ENCODE measurements at places on chromosomes 2 and 18.

DNA sequence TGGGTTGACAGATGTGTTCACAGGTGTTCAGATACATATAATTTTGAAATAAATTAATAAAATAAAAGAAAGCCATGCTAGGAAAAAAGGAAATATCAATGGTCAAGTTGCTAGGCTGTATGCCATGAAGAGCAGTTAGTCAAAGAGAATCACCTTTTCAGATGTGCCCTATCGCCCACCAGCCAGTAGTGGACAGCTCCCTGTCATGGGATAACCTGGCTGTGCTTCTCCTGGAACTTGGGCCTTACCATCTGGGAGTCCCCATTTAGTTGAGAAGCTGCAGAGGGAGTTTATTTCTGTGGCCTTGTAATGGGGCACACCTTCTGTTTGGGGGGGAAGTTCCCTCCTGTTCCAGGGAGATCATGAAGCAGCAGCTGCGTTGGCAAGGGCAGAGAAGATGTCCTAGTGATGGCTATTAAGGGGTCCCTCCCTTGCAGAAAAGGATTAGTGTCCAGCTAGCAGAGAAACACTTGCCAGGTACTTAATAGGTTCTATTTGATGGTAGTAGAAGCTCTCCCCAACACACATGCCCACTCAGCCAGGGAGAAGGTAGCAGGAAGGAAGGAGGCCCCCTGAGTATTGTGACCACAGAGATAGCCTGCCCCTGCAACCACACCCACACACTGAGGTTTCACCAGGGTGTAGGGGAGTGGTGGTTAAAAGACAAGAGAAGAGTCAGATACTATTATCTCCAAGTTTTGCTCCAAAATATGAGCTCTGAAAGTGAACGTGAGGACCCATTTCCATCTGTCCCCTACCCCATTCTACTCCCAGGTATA lies 117.7 kb downstream of the B3GNT2 start:
- DNase-seq: no peak

DNA sequence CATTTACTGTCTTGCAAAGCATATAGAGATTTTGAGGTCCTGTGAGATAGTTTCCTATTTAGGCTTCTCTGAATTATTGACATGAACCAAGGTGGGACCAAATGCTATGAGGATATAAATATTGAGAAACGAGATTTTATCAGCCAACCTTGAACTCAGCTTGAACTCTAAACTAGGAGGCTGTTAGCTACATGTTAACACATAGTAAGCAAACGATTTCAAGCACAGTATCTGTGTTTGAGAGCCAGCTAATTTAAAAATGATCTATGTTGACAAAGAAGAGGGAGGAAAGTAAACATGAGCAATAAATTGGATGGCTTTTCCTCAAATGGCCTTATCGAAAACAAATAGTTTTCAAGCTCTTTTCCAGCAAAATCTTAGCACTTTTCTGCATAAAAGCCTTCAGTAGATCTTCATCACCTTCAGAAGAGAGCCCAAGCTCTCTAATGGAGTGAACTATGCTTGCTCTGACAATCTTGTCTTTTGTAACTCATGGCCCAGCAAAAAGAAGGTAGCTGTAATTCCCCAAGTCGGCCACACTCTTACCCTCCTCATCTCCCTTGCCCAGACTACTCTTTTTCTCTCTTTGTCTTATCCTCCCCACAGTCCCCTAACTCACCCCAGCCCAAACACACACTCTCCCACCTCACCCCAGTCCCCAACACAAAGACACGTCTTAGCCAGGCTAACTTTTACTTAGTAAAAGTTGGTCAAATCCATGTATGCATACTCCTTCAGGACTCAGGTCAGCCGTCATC lies 14.7 kb downstream of the CD28 start:
- no peak for DNase-seq

DNA sequence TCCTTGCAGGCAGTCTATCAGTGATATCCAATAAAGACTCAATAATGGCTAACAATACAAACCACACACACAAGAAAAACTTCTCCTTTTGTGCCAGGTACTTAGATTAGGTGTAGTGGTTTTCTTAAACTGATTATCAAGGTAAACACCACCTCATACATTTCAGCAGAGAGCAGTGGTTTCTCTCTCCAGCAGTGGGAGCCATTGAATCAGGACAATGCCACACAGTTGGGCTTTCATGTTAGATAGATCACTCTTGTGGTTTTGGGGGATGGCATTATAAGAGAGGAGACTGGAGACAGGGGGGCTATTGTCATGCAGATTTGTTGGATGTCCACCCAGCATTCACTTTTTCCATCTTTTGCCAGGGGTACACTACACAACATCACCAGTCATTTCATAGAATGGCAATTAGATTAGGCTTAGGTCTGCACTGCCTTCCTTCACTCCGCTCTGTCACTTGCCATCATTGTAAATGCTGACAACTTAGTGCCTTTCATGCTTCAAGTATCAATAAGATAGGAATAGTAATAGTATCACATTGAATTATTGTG lies 13.6 kb upstream of the IRS1 start:
- peak; percentile 22 for DNase-seq

GRCh38 chr2:68659081-68659480 lies 15.7 kb downstream of the PROKR1 start:
- no peak for DNase-seq

DNA sequence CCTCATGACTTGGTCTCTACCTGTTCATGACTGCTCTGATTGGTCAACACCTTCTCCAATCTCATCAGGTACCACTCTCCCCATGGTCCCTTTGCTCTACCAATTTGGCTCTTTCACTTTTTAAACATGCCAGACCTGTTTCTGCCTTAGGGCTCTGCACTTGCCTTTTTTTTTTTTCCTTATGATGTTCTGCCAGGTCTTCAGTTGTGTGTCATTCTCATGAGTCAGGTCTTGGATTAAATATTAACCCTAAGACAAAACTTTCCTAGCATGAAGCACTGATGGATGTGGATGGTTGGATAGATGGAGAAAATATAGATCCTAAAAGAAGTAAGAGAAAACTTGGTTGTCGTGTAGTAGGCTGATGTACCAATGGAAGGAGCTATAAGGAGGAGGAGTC lies 219.3 kb downstream of the TTC32 start:
- no peak for DNase-seq

DNA sequence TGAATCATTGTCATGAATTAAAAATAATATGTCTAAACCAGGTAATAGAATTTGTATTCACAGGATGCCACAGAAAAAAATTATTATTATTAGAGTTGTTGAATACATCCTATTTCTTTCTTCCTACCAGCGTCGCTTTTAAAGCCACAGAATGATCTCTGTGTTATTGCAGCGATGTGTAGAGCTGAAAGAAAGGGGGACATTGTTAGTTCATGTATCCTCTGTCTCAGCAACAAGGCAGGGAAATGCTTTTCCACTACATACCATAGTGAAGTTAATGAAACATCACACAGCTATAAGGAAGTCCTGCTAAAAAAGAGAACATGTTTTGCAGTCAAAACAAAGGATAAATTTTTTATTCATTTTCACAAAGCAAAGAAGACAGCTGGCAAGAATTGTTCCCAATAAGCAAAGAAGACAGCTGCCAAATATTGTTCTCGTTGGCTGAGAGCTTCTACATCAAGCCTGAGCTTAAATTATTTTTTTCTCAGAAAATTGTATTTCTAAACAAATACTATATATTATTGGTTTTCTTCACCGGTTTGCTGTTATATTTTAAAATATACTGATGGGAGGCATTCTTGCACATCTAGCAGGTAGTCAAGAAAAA lies 1234.4 kb downstream of the SUCLG1 start:
- no peak for DNase-seq

- DNase-seq: peak; percentile 57
Measured at GRCh38 chr2:163662141-163662780, 73.5 kb downstream of the FIGN start.

- no peak for DNase-seq
Measured at GRCh38 chr2:236214376-236214995, 46.3 kb upstream of the GBX2 start.

- DNase-seq: peak; percentile 6
Measured at GRCh38 chr18:9184998-9185613, 48.5 kb downstream of the ANKRD12 start.

GRCh38 chr2:8315531-8316165 lies 366.2 kb upstream of the ID2 start:
- peak; percentile 3 for DNase-seq

DNA sequence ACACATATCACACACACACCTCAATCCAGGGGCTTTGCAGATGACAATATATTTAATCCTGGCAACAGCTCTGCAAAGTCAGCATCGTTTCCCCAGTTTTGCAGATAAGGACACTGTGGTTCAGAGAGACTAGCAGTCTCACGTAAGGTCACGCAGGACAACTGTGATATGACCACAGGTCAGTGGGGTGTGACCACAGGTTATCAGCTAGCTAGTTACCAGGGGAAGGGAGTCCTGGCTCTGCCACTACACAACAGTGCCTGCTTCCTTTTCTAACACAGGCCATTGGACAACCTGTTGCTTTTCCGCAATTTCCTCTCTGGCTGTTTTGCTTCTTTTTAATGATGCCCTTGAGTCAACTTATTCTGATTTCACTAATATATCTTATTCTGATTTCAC lies 33.3 kb downstream of the RBMS1 start:
- no peak for DNase-seq

- DNase-seq: no peak
Measured at GRCh38 chr2:208025814-208026184, 472 bp upstream of the PLEKHM3 start.
